ENCODE measurements at places on chromosomes 2 and 18.

DNA sequence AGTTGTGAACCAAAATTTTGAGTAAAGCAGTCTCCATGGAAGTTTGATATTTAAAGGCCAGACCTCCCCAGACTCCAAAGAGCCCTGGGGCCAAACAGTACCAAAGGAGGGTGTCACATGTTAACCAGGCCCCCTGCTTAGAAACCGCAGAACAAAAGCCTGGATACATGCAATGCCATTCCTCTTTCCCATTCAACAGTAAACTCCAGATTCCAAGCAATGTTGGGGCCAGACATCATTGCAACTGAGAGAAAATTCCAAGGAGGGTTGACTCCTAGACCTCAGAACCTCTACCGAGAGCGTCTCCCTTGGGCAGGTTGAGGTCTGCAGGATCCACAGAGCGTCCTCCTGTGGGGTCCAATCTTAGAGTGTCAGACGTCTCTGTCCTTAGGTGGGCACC lies 404.4 kb upstream of the SYT4 start:
- no peak for DNase-seq

- no peak for DNase-seq
Observed at GRCh38 chr2:24276349-24276899, 83.9 kb downstream of the ITSN2 start.

DNA sequence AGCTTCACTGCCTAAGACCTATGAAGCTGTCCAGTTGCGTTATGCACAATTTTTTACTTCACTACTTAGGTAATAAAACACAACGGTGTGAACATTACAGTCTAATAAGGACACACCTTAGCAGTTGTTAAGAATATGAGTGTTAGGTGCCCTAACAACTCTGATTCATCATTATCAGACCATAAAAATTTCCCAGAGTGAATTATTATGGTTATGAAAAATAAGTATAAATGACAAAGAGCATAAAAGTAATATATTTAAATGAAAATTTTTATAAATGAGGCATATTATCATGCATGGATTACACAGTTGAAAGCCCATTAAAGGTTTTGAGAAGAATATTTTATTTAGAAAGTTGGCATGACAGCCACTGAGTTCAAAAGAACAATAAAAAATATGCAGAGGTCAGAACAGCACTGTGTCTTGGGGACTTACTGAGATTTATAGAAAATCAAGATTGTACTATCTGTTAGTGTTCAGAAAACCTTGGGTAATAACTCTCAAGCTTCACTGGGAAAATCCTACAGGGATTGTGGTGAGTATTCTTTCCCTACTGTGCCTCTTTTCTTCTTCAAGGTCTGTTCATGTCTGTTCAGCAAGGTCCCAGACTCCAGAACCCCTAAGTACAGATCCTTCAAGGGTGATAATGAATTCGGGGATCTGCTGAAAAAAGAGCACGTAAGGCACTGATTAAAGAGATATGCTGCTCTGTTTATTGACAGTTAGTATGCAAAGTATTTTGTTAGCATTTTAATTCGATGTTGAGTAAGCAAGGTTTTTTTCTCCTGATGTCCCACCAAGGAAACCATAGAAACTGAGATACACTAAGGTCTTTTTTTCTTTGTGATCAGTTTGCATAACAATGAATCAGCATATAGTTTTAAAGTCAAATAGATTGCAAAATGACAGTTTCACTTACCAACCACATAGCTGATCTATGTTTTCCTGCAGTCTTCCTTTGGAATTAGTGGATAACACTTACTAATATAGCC lies 250.0 kb downstream of the DSEL start:
- DNase-seq: no peak

GRCh38 chr2:160581448-160581847 lies 87.8 kb upstream of the RBMS1 start:
- peak; percentile 39 for DNase-seq

DNA sequence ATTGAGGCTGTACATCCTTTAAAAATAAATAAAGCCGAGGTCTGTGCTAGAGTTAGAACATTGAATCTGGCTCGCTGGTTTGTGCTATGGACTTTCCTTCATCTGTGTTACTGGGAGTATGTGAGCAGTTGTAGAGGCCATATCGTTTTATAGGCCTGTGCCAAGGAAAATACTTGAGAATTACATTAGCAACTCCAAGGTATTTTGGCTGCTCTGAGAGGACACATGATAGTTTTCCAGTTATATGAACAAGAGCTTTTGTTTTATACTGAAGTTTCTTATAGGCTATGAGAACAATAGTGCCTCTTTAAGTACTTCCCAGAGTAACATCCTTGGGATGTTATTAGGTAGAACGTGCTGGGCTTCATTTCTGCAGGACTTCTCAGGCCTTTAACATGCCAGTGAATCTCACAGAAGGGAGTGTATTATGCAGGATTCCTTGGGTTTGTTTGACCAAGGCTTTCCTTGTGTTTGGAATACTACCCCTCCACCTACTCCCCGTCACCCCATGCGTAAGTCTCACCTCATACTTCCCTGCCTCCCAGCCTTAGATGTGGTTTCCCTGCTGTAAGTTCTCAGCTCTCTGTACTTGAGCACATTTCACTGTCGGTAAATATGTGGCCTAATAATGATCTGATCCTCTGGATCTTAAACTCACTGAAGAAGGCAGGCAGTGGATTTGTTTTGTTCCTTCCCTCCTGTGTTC lies 21.0 kb downstream of the TCF7L1 start:
- no peak for DNase-seq

DNA sequence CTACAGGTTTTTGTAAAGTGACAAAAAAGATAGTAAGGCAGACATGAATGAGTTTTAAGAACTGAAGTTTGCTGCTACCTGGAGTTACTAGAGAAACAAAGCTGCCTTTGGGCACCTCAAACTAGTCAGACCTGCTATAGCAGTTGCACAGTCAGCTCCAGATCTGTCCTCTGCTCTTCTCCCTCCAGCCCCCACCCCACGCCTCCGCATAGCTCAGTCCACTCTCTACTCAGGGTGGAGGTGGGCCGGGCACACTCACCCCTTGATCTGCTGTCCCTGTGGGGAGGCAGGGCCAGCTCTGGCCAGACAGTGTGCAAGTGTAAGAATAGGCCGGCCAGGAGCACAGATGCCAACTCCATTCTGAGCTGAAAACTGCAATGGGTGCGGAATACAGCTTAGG lies 4.1 kb downstream of the SERTAD2 start:
- DNase-seq: no peak

DNA sequence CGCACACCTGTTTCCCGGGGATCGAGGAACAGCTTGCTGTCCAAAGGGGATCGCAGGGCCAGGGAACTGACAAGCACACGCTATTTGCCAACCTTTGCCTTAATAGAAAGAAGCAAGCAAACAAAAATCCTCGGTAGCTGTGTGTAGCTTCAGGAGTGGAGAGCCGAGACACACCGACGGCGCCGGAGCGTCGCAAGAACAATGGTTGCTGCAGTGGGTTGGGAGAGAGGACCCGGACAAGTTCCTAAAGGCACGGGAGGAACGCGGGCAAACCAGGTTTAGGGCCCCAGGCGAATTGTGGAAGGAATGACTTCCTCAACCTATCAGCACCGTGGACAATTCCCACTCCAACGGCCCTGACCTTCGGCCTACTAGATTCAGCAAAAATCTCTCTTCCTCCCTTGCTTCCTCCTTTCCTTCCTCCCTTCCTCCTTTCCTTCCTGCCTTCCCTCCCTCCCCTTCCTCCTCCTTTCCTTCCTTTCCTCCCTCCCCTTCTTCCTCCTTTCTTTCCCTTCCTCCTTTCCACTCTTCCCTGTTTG lies 4.9 kb upstream of the NEUROD1 start:
- DNase-seq: peak; percentile 61

GRCh38 chr18:36700955-36701354 lies 127.8 kb downstream of the TPGS2 start:
- no peak for DNase-seq

DNA sequence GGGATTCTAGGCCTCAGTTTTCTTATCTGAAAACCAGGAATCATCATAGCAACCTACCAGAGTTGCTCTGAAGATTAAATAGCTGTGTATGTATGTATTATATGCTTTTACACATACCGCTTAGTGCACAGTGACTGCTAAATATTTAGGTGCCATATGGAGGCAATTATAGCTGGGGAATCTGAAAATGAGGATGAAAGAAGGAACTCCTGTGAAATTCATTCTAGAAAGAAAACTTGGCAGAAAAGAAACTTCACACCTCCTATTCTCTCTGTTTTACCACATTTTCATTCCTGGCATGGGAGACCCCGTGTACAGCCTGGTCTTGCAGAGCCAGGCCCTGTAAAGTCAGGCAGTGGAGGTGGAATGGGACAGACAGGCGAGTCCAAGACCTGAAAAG lies 862.4 kb downstream of the CNTNAP5 start:
- DNase-seq: no peak

GRCh38 chr2:157307021-157307420 lies 18.6 kb downstream of the ERMN start:
- DNase-seq: peak; percentile 18

Measured in iPS-NIHi11 (cell line).